ENCODE measurements at places on chromosomes 4 and X.

DNA sequence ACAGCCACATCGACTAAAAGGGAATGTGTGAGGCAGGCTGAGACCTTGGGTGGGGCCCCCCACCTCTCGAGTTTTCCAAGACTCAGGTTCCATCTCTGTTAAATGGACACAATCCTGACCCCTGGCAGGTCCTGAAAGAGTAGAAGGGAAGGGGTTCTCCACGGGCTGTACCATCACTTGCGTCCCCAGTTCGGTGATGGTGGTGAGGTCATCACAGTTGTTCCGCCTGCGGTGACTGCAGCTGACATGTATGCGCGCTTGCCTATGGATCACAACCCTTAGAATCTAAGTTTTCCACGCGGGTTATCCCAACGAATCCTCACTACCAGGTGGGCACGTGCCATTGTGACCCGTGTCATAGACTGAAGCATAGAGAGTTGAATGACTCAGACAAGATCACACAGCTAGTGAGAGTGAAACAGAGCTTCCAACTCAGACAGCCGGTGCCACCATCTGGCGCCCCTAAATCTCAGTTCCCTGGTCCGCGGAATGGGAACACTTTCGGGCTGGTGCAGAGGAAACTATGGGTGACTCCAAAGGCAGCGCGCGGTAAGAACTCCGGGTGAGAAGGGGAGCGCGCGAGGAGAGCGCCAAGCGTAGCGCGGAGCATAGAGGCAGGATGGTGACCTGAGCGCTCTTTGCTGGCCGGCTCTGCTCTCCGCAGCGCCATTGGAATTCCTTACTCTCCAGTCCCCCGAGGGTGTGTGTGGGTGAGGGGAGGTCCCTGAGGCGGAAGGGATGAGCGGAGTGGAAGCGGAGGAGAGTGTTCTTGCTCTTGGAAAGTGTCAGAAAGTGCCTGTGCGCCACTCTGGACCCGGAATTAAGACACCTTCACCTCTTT, 10.5 kb downstream of the MSX1 start:
- no peak for DNase-seq

GRCh38 chr4:85419103-85419502, 55.8 kb upstream of the ARHGAP24 start:
- no peak for DNase-seq

DNA sequence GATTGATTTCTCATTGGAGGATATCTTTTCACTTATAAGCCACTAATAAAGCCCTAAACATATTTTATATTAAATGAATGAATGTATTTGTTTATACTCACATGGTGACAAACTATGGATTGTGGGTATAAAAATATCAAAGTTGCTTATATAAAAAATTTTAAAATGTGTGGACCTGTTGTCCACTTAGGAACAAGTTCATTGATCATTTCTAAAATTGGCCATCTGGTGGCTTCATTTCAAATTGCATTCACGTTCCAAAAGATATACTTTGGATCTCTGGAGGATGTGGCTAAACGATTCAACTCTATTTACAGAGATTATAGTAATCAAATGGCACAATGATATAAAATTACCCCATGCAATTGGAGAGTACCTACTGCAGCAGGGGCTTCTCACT, 32.5 kb downstream of the FSTL5 start:
- no peak for DNase-seq

DNA sequence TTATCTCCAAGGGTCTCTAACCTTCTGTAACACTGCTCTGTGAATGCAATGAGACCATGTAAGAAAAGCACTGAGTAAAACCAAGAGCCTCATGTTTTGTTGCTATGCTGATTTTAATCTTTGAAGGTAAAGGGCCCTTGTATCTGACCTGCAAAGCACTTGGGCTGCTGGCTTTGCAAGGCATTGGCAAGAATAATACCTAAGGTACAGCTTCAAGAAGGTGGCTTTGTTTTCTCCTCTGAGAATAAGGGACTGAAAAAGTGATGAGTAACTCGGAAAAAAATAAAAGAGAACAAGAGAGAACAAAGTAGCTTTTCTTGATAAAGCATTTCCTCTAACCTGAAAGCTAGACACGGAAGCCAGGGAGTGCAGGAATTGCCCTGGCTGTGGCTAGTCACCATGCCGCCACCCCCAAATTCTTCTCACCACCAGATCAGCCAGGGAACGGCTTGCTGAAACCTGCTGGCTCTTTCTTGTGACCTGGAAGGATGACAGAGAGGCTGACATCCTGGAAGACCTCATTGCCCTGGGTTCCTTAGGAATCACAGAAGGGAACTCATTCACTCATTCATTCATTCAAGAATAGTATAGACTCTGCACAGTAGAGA, 41.8 kb upstream of the HS3ST1 start:
- DNase-seq, result no peak

DNA sequence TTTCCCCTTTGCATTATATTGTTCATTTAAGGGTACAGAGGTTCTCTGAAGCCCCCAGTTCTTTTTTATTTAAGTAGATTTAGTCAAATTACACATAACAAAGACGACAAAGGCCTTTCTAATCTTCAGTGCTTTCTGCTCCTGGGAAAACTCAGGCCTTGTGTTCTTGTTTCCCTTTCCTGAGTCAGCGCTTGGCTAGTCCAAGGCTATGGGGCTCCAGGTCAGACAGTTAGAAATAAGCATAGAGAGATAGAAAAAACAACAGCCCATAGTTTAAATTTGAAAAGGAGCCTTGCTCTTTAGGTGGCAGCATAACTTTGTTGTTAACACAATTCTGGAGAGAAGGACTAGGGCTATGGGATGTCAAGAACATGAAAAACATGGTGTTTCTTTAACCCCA, 97.3 kb downstream of the PPP1R2C start:
- no peak for DNase-seq

DNA sequence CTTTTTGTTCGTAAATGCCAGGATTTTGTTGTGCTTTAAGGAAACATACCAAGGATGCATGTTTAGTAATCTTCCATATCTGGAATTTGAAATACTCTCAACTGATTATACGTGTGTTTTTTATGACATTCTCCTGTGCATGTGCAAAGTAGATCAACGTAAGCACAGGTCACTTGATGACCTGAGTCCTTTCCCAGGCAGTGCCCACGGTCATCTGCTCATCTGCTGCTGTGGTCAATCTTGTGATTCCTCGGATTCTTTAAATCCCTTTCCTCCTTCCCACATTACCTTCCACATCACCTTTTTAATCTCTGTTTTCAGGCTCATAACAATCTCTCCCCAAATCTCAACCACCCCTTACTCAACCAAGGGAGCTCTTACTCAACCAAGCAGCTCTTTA, 104.1 kb downstream of the RASL11B start:
- no peak for DNase-seq

DNA sequence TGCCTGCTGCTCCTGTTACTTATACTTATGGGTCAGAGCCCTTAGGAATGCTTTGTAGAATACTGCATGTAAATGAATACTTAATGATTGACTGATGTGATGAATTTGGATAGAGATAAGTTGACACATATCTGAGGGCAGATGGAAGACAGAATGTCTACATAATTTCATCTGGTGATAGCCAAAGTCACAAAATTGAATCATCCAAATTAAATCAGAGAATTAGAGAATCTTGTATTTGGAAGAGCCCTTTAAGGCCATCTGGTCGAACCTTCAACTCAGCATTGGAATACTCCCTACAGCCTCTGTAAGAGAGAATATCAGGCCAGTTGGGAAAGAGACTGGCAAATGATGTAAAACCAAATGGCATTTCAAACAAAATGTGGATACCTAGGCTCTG, 944.8 kb downstream of the RPA4 start:
- DNase-seq, result no peak

GRCh38 chr4:47830265-47831025, 7.4 kb downstream of the CORIN start:
- no peak for DNase-seq

GRCh38 chr4:142181021-142181420, 544.6 kb downstream of the IL15 start:
- DNase-seq, result no peak

DNA sequence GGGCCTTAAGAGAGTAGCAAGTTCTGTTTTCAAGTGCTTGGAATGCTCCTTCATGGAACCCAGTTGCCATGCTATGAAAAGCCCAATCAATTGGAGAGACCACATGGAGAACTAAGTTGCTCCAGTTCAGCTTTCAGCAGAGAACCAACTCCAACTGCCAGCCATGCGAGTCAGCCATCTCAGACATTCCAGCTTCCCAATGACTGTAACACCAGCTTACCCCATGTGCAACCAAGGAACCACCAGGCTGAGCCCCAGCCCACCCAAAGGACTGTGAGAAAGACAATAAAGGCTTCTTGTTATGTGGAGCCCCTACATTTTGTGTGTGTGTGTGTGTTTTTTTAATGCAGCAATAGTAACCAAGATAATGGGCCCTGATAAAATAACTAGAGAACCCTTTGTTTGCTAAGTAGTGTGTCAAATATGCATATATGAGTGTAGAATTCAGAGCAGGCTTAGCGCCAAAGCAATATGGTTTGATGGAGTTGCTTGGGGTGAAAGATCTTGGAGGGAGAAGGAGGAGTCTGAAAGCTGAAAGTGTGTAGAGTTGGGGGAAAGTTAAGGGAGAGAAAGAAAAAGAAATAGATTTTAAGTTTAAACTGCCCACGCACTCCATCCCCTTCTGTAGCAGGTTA, 35.0 kb upstream of the CCKAR start:
- no peak for DNase-seq
